Thoracic aorta endothelial cell (primary cell): ENCODE measurements at places on chromosomes 12 and 14. TPM values are rescaled to one million over a fixed set of nuclear protein-coding genes. Genes with fewer than 3 reads are reported as not detected.

The C12orf75 gene
- 64.4 and 81.3 TPM in 2 replicates for total RNA-seq

The CARMIL3 gene
- 0.14 TPM in 1 of 2 replicates, not detected in the other for total RNA-seq

The FICD gene
- total RNA-seq: 5.4 and 6.5 TPM in 2 replicates

The SOAT2 gene
- total RNA-seq: not detected in 2 replicates

The BCL11B gene
- total RNA-seq: under 0.01 and 0.27 TPM in 2 replicates

The PLEKHG7 gene
- total RNA-seq: not detected in 2 replicates

The KLHL33 gene
- total RNA-seq: not detected in 2 replicates

The REM2 gene
- total RNA-seq: 0.13 TPM in 1 of 2 replicates, not detected in the other

The GRIN2B gene
- total RNA-seq: not detected in 2 replicates

The PZP gene
- total RNA-seq: 0.93 and 1.7 TPM in 2 replicates

The GNB3 gene
- total RNA-seq: 3.1 and 3.8 TPM in 2 replicates

The KCNJ8 gene
- not detected in 2 replicates for total RNA-seq

The GPR68 gene
- total RNA-seq: 0.36 and 0.40 TPM in 2 replicates

The TAS2R13 gene
- 2.9 and 5.2 TPM in 2 replicates for total RNA-seq

The LRRC10 gene
- not detected in 2 replicates for total RNA-seq
